Activated naive CD8-positive, alpha-beta T cell treated with anti-CD3 and anti-CD28 coated beads, Interleukin-2, amount 10 ng/mL, durations not matched to agents 7 days and 5 days (primary cell): ENCODE measurements at places on chromosomes 1 and 21.

- DNase-seq: no peak
Measured at GRCh38 chr1:164092603-164093353, 466.2 kb upstream of the PBX1 start.

GRCh38 chr1:15722836-15723532 is 13.1 kb upstream of the SLC25A34 start:
- DNase-seq: no peak

GRCh38 chr21:28345934-28346333 is 646.7 kb downstream of the LTN1 start:
- DNase-seq: no peak

- DNase-seq: no peak
Measured at GRCh38 chr1:102961549-102961948, 146.8 kb downstream of the COL11A1 start.

GRCh38 chr1:162706606-162707005 is 74.3 kb downstream of the DDR2 start:
- DNase-seq: no peak

DNA sequence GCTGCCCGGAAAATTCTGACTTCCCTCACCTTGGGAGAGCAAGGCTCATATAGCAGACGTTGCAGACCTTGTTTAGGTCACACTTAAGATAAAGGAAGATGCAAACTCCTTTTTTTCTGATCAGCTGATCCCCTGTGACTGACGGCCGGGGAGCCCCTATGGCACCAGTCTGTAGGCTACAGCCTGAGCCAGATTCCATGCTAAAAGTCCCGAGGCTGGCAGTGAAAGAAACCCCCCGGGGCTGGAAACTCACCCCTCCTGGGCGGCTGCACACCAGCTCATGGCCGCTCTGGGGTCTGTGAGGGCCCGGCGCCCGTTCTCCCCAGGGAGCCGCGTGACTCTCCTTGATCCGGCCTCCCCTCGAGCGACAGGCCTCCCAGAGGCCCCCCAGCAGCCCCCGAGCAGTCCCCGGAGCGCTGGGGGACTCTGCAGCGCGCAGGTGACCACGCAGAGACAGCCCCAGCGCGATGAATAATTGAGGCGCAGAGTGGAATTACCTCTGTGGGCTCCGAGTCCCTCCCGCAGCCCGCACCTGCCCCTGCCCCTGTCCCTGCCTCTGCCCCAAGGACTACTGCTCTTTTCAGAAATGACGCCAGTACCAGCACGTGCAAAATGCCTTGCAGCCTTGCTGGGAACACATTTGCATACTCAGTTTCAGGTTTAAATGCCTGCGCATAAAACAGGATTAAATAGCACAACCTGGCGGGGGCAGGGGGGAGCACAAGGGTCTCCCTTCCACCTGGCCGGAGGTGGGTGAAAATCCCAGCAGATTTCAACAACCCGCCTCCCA is 62.6 kb upstream of the CLDN14 start:
- no peak for DNase-seq

GRCh38 chr1:24351247-24351646 is 32.1 kb downstream of the GRHL3 start:
- DNase-seq: no peak

GRCh38 chr1:4461726-4462290 is 192.6 kb upstream of the AJAP1 start:
- DNase-seq: no peak

- DNase-seq: no peak
Measured at GRCh38 chr1:5098981-5099385, 444.6 kb downstream of the AJAP1 start.

- no peak for DNase-seq
Measured at GRCh38 chr1:109826930-109827349, 63.2 kb upstream of the EPS8L3 start.

DNA sequence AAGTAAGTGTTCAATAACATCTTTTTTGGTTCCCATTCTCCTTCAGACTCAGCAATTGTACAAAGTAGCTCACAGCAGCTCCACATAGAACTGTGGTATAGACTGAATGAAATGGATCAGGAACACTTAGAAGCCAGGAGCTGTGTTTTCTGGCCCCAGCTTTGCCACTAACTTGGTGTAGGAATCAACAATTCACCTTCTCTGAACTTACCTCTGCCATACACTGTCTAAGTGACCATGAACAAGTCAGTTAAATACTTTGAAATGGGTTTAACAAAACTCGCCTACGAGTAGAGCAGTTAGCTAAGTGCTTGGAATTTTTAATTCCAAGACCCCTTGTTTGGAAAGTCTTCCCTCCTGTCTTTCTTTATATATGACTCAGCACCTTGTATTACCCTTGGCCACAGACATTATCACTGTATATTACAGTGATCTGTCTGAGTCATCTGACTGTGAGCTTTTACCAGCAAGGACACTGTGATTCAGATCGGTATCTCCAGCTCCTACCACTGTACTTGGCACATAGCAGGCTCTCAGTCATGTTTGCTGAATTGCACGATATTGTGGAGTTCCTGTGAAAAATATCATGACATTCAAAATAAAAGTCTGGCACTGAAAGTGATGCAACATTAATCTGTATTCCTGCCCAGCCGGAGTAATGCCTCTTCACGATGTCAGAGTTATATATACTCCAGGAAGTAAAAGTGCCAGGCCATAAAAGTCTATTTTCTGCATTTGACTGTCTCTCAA is 101.7 kb upstream of the BEND5 start:
- no peak for DNase-seq

DNA sequence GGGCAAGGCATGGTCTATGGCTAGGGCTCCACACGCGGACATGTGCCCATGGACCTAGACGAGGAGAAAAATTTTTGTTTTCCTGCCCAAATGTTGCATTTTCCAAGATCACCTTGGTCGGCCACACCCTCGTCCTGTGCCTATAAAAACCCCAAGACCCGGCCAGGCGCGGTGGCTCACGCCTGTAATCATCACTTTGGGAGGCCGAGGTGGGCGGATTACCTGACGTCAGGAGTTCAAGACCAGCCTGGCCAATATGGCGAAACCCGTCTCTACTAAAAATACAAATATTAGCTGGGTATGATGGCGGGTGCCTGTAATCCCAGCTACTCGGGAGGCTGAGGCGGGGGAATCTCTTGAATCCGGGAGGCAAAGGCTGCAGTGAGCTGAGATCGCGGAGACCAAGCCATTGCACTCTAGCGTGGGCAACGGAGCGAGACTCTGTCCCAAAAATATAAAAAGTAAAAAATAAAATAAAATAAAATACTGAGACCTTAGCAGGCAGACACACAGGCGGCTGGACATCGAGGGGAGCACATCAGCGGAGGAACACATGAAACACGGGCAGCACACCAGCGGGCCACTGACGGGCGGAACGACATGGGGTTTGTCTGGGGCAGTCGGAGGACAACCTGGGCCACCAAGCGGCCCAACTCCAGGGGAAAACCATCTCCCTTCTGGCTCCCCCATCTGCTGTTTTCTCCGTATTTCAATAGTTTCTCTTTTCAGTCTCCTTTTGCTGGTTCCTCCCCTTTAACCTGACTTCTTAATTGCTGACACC is 60.7 kb upstream of the TBX15 start:
- no peak for DNase-seq

DNA sequence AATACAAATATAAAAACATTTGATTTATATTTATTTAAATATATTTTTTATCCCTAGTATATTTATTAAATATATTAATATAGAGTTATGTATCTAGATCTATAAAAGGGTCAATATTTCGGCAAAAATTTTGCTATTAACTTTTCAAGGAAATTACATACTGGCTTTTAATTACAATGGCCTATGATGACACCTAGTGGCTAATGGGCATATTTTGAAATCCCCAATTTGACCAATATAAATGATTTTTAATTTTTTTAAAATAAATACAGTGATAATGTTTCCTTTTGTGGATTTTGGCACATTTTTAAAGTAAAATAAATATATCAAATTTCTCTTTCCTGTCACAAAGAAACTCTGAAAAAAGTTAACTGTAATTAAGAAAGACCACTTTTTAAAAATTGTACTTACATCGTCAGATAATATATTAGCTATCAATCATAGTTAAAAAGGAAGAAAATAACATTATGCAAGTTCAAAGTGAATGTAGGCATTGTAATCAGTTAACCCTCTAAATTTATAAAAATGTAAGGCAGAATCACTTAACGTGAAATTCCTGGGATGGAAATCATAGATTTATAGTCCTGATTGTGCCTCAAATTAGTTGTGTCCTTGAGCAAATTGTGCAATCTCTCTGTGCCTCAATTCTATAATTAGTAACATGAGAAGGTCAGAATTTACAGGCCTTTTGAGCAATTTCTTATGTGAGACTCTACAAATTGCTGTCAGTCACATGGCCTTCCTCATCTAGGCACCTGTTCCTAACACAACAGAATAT is 25.6 kb upstream of the RGS13 start:
- no peak for DNase-seq

DNA sequence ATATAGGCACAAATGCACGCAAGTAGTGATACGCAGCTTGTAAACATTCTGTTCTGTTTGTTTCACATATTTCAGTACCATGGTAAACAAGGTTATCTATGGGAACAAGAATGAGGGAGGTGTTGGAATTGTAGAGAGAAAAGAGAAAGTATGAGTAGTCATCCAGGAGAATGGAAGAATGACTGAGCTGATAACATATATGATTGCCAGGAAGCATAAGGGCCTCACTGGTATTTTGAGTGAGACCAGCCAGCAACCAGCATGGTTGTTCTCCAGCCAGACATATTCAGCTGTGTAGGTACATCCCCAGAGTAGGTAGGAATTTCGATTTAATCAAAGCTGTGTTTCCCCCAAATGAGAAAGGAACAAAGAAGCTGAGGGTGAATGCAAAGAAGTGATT is 58.9 kb upstream of the ARTN start:
- DNase-seq: no peak

DNA sequence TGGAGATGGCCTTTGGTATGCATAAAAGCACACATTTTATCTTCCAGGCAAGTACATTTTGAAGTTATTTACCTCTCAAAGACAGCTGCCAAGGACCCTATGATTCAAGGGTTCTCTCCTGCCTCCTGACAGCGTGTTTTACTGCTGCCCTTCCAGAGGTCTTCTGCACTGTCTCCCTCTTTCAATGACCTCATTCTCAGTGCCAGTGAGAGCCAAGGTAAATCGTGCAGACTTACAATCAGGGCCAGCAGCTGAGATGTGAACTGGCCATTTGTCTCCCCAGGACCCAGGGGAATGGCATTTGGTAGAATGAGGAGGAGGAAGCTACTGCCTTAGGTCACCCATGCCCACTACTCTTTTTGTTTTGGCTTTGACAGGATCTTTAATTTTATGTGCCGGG is 84.2 kb upstream of the FGGY start:
- DNase-seq: no peak

GRCh38 chr1:152884085-152884484 is 6.0 kb downstream of the SMCP start:
- no peak for DNase-seq

DNA sequence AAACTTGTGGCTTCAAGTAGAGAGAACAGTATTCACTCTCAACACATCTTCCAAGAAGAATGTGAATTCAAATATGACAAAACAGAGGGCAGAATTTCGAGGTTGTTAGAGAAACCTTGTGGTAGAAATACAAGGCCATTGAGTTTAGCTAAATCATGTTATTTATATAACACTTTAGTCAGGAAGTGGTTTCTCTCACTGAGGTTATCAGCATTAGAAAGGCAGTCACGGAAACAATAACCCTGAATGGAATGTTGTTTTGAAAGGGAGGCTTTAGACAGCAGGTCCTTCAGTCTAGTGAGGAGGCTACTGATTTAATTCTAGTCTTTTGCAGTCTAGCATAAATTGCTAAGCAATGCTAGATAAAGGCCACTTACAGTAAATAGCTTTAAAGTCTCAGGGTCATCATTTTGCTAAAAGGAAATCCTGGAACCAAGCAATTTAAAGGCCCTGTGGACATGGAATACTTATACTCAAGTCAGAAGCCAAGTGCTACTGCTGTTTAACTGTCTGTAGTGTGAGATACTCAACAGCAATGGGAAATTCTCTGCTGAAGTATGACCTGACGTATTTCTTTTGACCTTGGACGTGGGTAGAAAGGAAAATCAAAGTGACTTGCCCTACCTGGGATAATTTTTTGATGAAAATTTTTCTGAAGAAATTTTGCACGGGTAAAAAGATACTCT is 89.0 kb upstream of the CHODL start:
- no peak for DNase-seq

GRCh38 chr1:110707232-110707631 is 32.5 kb upstream of the KCNA3 start:
- no peak for DNase-seq

DNA sequence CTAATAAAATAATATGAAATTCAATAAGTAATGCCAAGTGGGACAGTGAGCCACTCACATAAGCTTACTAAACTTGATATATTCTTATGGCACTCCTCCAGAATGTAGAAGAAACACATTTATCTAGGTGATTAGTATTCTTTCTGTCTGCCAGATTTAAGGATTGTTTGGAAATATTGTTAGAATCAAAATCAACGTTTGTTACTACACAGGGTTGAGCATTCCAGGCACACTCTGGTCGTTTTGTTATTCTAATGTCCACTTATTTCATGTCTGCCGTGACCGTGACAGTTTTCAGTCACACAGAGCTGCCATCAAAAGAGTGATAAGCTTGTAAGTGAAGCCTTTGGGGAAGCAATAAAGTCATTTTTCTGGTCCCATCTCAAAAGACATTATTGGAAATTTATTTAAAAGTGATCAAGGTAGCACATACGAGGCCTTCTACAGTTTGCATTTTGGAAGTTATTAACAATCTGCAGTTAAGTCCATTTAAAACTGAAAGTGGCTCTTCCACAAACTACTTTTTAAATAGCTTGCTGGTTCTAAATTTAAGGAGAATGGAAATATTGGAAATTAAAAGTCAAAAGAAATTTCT is 38.0 kb downstream of the NFIA start:
- no peak for DNase-seq

GRCh38 chr1:226384040-226384439 is 23.9 kb downstream of the PARP1 start:
- no peak for DNase-seq

DNA sequence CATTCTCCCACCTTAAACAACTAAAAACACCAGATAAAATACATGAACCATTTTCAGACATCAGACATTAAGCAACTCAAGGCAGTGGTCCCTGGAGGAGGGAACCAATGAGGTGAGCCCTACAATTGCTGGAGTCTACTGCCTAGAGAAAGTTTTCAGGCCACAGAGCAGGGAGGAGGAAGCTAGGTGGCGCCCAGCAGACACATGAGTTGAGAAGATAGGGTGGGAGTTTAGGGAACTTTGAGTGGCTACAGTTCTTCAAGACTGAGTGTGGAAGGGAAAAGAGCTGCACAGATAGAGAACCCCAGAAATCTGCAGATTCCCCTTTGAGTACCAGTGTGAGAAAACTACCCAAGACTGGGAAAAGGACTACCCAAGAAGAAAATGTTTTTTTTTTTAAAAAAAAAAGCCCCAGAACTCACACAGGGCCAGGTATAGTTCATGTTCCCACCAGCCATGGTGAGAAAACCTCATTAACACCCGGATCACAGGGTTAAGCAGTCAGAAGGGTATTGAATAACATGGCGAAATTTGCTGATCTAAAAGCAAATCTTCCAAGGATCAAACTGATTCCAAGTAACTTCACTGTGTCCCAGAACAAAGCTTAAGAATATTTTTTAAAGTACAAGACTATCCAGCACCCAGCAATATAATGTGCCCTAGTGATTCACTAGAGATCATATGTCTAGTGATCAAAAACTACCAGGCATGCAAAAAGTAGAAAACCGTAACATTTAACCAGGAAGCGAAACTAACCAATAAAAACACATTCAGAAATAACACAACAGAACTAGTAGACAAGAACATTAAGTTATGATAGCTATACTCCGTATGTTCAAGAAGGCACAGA is 12.0 kb downstream of the ALDH9A1 start:
- no peak for DNase-seq

- DNase-seq: no peak
Measured at GRCh38 chr1:161720422-161720821, 922 bp upstream of the FCRLB start.
